ENCODE measurements at places on chromosomes 7 and 10.

- no peaks in the 10 kb centered on the region for H3K36me3 ChIP-seq
- no peak for DNase-seq
- H3K27me3 ChIP-seq: no peaks in the 10 kb centered on the region
- H3K4me1 ChIP-seq: no peaks in the 10 kb centered on the region
Observed at GRCh38 chr7:137734221-137734620, 112.6 kb downstream of the DGKI start.

DNA sequence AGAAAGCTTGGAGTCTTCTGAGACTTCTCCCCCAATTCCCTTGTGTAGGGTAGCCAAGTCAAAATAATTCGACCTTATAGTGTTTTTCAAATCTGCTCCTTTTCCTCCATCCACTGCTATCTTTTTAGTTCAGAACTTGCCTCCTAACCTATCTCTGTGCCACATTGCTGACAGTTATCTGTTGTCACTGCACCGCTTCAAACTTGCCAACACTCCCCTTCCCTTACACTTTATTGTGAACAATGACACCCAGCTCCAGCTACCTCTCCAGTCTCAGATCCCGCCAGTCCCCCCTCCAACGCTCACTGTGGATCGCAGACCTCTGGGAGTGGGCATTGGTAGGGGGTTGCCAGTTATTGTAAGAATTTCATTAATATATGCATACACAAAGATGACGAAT is 16.3 kb upstream of the HPS1 start:
- H3K4me3 ChIP-seq: no peak overlapping the region
- H3K27ac ChIP-seq: no peak overlapping the region
- peaks cover 2% of the 10 kb centered on the region for H3K4me1 ChIP-seq
- DNase-seq: no peak
- peaks cover 13% of the 10 kb centered on the region for H3K27me3 ChIP-seq

GRCh38 chr7:129147731-129148130 is 3.2 kb downstream of the TSPAN33 start:
- H3K27me3 ChIP-seq: peaks cover 55% of the 10 kb centered on the region
- no peak overlapping the region for H3K4me3 ChIP-seq
- DNase-seq: no peak
- H3K27ac ChIP-seq: no peak overlapping the region
- H3K36me3 ChIP-seq: no peaks in the 10 kb centered on the region

DNA sequence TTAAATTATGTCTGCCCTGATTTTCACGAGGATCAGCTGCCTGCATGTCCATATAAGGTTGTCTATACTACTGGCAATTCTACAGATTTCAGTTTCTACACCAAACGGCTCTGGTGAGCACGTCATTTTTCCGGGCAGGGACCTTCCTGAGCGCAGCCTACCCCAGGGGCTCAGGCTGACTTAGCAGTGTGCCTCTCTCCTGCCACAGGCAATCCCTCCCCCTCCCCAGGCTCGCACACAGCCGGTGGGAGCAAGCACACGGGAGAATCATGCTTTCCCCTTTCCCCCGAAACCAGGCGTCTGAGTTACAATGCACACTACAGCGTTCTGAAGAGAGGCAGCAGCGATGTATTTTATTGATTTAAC is 1.7 kb downstream of the KLF6 start:
- peaks cover 63% of the 10 kb centered on the region for H3K36me3 ChIP-seq
- H3K4me3 ChIP-seq: peak overlapping the region; percentile 94
- DNase-seq: peak; percentile 85
- peaks cover 56% of the 10 kb centered on the region for H3K4me1 ChIP-seq

- H3K27ac ChIP-seq: no peak overlapping the region
- no peaks in the 10 kb centered on the region for H3K27me3 ChIP-seq
- H3K4me3 ChIP-seq: no peak overlapping the region
- DNase-seq: no peak
- H3K36me3 ChIP-seq: peaks cover 14% of the 10 kb centered on the region
Observed at GRCh38 chr7:112892263-112892662, 102.1 kb upstream of the TMEM168 start.

Measured in activated naive CD4-positive, alpha-beta T cell treated with anti-CD3 and anti-CD28 coated beads, Interleukin-2, amount 10 ng/mL, durations not matched to agents 7 days and 5 days (primary cell).